ENCODE measurements at places on chromosomes 16 and 17.
A peak's percentile ranks its signal among the peaks of the same experiment; 100 is the strongest.

DNA sequence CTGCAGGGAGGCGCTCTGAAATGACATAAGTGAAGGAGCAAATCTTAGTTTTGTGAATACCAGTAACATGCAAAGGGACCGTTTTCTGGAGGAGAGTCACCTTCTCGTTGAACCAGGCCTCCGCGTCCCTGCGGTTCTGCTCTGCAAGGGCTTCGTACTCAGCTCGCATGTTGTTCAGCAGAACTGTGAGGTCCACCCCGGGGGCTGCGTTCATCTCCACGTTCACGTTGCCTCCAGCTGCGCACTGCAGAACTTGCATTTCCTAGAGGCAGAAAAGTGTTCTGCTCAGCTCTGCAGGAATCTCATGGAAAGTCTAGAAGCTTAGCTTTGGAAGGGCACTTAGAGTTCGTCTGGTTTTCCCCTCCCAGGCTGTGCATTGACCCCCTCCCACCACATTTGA, 4.1 kb downstream of the KRT25 start:
- no peak for DNase-seq

DNA sequence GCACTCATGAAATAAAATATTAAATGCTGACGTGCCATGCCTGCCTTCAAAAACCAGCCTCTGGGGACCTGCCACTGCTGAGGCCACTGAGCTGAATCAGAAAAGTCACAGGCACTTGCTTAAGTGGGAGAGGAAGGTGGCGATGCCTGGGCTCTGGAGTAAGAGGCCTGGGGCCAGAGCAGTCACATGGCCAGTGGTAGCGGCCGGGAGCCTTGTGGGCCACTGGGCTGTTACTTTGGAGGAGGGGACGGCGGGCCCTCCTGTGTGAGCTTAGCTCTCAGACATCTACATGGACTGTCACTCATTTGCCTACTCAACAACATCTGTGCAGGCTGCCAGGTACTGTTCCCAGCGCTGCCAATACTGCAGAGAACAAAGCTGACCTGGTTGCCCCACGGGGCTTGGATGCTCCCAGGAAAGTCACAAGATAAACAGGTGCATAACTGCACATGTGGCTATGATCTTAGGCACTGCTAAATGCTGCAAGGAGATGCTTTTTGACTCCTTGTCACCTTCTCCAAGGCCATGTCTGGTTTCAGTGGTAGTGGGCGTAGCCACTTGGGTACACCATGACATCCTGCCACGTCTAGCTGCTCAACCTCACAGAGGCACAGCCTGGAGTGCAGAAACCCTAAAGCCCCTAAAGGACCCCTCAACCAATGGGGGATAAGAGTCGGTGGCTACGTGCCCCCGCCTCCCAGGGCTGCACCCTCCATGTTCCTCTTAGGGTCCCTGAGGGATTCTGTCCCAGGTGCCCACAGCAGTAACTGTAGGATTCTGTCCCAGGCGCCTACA, 11.6 kb downstream of the COTL1 start:
- DNase-seq = no peak

DNA sequence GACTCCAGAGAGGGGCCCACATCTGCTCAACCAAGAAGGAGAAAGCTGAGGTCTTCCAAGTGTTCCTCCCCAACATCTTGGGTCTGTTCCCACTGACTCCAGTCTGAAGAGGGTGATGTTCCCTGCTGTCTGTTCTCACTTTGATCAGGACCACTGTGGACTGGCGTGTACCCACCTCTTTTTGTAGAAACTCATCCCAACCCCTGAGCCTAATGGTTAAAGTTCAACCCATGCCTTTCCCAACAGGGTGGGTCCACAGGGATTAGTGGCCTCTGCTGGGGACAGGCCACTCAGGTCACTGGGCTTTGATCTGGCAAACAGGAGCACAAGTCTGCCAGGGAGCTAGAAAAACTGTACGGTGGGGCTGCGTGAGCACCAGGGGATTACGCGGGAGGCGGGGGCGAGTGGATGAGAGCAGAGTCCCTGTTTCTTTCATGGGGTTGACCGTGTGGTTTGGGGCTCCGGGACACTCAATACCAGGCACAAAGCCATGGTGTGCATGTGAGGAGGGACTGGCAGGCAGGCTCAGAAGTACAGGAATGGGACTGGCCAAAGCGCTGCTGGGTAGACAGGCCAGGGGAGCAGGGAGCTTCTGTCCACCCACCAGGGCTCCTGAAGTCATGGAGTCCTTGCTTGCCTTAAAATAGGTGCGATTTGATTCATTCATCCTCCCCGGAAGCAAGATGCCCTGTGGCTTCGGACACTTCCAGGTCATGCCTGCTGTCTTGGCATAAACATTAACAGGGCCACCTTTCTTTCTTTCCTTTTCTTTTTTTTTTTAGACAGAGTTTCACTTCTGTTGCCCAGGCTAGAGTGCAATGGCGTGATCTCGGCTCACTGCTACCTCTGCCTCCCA, at the start of gene CA5A:
TSS of gene CA5A (minus strand) at position 155 of the 856 bp plus-strand sequence. CDS start at position 76, 79 bp downstream.
- no peak for DNase-seq

GRCh38 chr16:65837464-65837863, 529.0 kb upstream of the CDH5 start:
- no peak for DNase-seq

GRCh38 chr17:76673729-76674128, 30.2 kb upstream of the ST6GALNAC1 start:
- no peak for DNase-seq

DNA sequence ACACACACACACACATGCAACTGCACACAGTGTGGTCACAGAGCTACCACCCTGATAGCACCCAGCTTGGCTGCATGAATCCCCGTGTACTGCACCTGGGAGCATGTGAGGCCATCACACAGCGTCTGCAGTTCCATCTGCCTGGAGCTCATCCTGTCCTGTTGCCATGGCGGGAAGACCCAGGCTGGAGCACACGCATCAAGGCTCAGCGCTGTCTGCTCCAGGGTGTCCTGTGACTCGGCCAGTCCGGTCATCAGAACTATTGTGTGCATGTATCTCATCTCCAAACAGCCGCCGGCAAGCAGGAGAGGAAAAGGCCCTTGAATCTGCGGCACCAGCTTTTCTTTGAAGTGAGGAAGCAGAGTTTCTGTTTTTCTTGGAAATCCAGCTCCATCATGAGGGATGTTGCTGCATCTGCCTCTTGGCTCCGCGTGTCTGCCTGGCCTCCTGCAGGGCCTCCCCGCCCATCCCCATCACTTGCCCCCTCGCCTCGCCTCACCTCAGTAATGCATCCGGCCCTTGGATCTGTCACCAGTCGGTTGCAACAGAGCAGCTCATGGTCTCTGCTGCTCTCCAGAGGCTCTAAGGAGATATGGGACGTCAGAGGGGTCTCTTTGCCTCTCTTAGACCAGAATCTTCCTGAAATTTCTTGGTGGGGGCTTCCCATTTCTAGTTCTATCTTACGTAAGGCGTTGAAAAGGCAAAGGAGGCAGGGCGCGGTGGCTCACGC, 23.7 kb downstream of the CACNG4 start:
- DNase-seq = no peak

DNA sequence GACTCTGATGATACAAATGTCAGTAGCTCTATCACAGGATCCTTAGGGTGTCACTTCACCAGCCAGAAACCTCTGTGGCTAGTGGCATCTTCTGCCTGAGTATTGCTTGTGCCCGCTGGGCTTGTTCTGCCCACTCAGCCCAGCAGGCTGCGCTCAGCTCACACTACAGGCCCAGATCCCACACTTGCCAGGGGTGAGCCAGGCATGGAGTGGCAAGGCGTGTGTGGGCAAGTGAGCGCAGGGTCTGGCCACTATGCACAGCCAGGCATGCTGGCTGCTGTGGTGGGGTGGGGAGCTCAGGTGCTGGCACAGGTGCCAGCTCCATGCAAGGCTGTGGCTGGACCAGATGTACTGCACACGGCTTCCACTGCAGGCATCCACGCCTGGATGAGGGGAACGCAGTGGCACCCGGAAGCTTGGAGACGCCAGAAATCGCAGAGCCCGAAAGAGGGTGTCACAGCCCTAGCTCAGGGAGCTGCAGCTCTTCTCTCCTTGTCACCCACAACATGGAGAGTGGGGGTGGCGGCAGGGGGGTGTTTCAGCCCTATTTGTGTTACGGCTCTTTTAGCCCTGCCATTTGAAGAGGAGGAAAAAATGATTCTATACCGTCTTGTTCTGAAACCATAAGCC, 10.2 kb downstream of the CFAP97D1 start:
- no peak for DNase-seq

DNA sequence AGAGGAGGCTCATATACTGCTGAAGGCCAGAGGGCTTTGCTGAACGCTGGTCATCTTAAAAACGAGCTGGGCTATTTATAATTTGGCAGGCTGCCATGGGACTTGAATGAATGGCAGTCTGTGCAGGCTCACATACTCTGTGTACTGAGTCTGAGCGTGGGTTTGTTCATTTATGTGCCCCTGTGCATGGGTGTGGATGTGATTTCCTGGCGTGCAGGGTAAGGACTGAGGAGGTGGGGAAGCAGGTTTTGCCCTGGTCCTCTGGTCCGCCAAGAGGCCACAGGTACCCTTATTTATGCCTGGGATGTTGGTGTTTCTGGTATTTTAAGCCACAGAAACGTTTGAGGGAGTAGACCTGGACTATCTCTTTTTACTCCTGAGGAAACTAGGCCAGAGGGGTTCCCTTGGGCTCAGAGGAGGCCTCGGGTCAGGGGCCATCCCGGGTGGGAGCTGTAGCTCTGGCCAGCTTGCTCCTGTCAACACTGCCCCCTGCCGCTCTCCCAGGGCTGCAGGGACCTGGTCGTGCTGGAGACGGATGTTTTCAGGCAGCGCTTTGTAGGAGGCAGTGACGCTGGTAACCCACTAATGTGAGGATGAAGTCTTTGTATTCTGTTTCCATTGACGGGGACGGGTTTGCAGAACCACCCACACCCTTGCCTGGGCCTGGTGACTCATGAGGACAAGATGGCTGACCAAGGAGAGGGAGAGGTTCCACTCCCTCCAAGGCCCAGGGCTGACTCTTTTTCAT, 184.4 kb downstream of the MSI2 start:
- DNase-seq = peak; percentile 49

DNA sequence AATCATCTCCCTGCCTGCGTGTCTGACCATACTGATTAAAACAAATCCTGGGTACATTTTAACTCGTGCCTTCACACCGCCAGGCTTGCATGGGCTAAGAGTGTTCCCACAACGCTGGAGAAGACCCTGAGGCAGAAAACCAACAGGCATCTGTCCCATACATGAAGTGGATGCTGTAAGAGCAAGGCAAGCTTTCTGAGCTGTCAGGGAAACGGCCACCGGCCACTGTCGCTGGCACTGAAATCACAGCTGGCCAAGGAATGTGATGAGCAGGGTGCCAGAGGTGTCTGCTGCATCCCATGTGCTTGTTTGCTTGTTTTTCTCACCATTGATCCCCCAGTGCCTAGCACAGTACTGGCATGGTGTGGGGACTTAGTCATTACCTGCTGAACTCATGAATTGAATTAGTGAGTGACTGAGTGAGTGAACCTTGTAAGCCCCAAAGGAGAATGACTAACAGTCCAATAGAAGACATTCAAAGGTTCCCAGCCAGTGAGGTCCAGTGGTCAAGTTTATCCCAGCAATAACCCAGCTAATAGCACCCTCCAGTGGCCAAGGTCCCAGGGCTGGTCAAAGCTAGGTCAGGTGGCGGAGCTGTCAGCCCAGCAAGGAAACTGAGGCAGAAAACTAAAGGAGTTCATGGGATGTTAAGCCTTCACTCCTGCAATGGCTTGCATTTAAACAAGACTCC, 92.7 kb upstream of the CDH5 start:
- DNase-seq = no peak

- DNase-seq = no peak
Measured at GRCh38 chr17:63431939-63432804, 13.9 kb downstream of the CYB561 start.

DNA sequence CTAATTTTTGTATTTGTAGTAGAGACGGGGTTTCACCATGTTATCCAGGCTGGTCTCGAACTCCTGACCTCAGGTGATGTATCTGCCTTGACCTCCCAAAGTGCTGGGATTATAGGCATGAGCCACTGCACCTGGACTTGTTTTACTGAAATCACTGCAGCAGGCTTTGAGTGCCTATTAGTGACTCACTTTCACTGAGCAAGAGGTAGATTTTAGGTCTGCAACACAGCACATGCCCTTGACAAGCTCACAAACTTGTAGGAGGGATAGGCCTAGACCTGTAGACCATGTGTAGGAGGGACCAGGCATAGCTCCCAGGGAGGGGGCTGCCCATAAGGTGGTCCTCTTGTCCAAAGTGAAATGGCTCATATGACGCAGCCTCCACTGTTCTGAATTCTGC, 27.0 kb upstream of the RPTOR start:
- no peak for DNase-seq

GRCh38 chr16:82027629-82028064, 7.4 kb upstream of the HSD17B2 start:
- no peak for DNase-seq

DNA sequence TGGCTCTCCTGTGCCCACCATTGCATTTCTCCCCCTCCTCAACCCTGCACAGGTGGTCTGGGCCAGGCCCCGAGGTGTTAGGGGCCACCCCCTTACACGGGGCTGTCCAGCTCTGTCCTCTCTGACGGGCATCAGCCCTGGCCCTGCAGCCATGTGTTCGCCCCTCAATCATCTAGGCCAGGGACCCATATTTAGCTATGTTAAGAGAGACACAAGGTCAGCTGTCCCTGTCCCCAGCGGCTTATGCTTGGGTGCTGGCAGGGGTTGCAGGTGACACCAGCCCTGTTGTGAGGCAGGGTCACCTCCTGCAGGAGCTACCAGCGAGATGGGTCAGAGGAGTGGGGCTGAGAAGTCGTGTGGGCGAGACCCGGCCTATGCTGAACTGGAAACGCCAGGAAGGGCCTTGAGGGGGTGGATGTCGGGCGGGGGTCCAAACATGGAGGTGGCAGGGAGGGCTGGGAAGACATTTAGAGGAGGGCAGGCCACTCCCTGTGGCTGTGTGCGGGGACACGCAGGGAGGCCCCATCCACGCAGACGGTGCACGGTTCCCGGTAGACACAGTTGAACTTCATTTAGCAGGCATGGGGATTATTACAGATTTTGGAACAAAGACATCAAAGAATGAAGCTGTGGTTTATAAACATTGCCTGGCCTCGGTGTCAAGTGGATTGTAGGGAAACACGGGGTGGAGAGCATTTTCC, 133.2 kb upstream of the CHMP6 start:
- no peak for DNase-seq

GRCh38 chr17:41891135-41892020, 26.2 kb upstream of the KLHL11 start:
- DNase-seq = no peak

GRCh38 chr16:87263418-87264052, 53.7 kb downstream of the C16orf95 start:
- DNase-seq = no peak

DNA sequence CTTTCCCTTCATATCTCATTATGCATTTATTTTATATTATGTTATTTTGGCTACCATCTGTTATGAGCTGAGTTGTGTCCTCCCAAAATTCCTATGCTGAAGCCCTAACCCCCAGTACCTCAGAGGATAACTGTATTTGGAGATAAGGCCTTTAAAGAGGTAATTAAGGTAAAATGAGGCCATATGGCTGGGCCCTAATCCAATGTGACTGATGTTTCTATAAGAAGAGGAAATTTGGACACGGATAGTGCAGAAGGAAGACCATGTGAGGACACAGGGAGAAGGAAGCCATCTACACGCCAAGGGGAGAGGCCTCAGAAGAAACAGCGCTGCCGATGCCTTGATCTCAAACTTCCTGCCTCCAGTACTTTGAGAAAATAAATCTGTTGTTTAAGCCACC, 557.7 kb upstream of the CDH5 start:
- DNase-seq = no peak

- DNase-seq = no peak
Measured at GRCh38 chr17:9339958-9340357, 235.7 kb downstream of the STX8 start.

- DNase-seq = no peak
Measured at GRCh38 chr16:67447508-67448076, 16.7 kb downstream of the HSD11B2 start.

- no peak for DNase-seq
Measured at GRCh38 chr16:71218306-71218963, 12.1 kb downstream of the HYDIN start.
